Natural killer cell treated with Interleukin-12 subunit alpha and Interleukin-12 subunit beta and Interleukin-15 and Interleukin-18, amount 100 ng/mL, for 72 hours (primary cell): ENCODE measurements at places on chromosomes 3 and 15. TPM values are rescaled to one million over a fixed set of nuclear protein-coding genes. Genes with fewer than 3 reads are reported as not detected.

DNA sequence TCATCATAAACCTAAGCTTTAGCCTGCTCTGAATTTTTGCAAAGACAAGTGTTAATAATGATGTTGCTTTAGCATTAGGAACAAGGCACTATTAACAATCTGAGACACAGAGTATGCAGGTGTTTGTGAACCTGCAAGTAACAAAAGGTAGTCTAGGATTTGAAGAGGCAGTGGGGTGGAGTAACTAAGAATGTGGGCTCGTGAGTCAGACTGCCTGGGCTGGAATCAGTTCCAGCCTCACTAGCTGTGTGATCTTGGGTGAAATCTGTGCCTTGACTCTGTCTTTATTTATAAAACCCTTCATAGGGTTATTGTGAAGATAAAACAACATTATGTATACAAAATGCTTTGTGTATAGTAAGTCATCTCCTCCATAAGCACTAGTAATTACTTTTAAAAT is 610.6 kb upstream of the CFAP20DC start:
- H3K36me3 ChIP-seq, result no peaks in the 10 kb centered on the region
- no peak for DNase-seq
- no peak overlapping the region for H3K27ac ChIP-seq
- no peaks in the 10 kb centered on the region for H3K4me1 ChIP-seq
- H3K27me3 ChIP-seq, result no peaks in the 10 kb centered on the region

DNA sequence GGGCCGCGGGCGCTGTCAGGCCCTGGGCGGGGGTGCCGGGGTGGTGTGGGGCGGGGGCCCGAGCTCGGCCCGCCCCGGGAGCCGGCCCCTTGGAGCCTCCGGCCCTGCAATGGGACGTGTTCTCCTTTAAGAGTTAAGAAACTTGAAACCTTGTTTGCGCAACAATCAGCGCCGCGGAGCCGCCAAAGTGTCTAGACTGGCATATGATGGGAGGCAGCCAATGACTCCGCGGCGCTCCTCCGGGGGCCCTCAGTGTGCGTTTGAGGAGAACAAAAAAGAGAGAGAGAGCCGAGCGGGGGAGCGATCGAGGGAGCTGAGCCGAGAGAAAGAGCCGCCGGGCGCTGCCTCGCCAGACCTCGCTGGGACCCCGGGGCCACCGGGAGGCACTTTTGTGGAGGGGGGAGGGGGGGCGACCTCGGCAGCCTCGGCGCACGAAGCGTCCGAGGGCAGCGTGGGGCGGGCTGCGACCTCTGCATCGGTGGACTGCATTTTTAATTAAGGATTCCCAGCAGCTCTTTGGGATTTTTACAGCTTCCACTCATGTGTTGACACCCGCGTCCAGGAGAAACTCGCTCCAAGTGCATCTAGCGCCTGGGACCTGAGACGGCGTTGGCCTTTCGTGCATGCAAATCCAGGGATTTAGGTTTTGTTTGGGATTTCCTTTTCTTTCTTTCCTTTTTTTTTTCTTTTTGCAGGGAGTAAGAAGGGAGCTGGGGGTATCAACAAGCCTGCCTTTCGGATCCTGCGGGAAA is at the start of gene SMAD6:
Gene SMAD6 (plus strand): TSS at position 202 of the 752 bp plus-strand sequence. CDS start 1,023 bp downstream, outside the sequence.
- no peaks in the 10 kb centered on the region for H3K36me3 ChIP-seq
- peak within 1 kb of the TSS; percentile 94 for H3K4me3 ChIP-seq
- peaks cover 17% of the 10 kb centered on the region for H3K4me1 ChIP-seq
- peak; percentile 92 for DNase-seq

Gene C2CD4B
- not detected for total RNA-seq

DNA sequence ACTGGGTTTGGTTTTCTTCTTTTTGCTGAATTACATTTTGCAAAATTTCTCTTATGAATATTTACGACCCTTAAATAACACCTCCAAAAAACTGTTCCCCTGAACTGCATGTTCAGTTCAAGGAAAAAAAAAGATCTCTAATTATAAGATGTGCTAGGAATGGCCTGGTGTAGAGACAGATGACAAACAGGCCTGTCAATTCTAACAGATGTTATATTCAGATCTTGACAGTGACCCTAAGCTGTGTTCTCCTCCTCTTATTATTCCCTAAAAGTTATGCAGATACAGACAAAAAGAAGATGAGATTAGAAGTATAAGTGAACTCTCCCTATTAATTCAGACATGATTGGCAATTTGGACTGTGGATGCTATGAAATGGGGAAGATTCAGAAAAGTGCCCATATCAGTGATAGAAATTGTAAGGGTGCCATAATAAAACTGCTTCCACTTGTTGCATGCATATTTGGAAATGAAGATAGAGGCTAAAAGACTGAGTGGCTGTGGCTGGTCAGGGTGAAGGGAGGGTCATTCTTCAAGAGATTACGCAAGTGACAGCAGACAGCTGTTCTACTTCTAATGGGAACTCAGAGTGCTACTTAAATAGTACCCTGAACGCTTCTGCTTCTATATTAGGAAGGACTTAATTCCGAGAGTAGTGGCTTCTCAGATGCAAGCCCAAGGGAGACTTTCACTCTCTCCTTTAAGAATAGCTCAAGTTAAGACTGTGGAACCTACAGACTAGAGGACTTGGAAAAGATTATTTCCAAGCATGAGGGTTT is 75.5 kb downstream of the ADAMTS9 start:
- peaks cover 4% of the 10 kb centered on the region for H3K36me3 ChIP-seq
- no peaks in the 10 kb centered on the region for H3K27me3 ChIP-seq
- no peak overlapping the region for H3K4me3 ChIP-seq
- no peaks in the 10 kb centered on the region for H3K4me1 ChIP-seq
- H3K27ac ChIP-seq, result no peak overlapping the region
- DNase-seq, result no peak

DNA sequence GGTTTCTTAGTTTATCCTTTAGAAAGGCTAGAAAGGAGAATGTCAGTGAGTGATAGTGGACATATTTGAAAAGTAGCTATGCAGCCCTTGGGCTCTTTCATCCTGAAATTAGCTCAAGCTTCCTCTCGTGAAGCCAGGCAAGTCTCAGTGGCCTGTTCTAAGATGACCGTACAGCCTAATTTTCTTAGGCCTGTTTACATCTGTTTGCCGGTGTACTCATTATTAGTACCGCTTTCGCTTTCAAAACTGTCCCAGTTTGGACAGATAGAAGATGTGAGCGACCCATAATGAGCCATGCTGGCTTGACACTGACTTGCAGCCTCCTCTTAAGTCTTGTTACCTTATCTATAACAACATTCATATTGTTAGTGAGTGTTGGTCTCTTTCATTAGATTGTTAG is 5.7 kb upstream of the ARL14 start:
- peaks cover 3% of the 10 kb centered on the region for H3K27me3 ChIP-seq
- no peaks in the 10 kb centered on the region for H3K36me3 ChIP-seq
- H3K4me1 ChIP-seq, result peaks cover 4% of the 10 kb centered on the region
- H3K4me3 ChIP-seq, result no peak overlapping the region
- no peak overlapping the region for H3K27ac ChIP-seq
- no peak for DNase-seq

GRCh38 chr15:45549541-45550220 is 27.1 kb upstream of the SLC30A4 start:
- peaks cover 17% of the 10 kb centered on the region for H3K27me3 ChIP-seq
- H3K27ac ChIP-seq, result no peak overlapping the region
- H3K4me1 ChIP-seq, result no peaks in the 10 kb centered on the region
- no peak for DNase-seq

DNA sequence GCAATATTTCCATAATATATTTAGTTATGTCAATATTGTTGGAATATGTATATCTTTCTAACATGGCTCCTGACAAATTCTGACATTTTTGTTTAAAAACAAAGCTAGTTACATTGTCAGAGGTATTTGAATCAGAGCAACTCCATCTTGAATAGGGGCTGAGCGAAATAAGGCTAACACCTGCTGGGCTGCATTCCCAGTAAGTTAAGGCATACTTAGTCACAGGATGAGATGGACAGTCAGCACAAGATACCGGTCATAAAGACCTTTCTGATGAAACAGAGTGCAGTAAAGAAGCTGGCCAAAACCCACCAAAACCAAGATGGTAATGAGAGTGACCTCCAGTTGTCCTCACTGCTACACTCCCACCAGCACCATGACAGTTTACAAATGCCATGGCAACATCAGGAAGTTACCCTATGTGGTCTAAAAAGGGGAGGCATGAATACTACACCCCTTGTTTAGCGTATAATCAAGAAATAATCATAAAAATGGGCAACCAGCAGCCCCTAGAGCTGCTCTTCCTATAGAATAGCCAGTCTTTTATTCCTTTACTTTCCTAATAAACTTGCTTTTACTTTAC is 30.4 kb downstream of the RPL22L1 start:
- no peaks in the 10 kb centered on the region for H3K4me1 ChIP-seq
- peaks cover 25% of the 10 kb centered on the region for H3K27me3 ChIP-seq
- no peak overlapping the region for H3K4me3 ChIP-seq
- DNase-seq, result no peak

- H3K36me3 ChIP-seq, result peaks cover 3% of the 10 kb centered on the region
- H3K27me3 ChIP-seq, result peaks cover 33% of the 10 kb centered on the region
- no peak for DNase-seq
- no peak overlapping the region for H3K4me3 ChIP-seq
- no peaks in the 10 kb centered on the region for H3K4me1 ChIP-seq
- H3K27ac ChIP-seq, result no peak overlapping the region
These were observed 54.2 kb upstream of the PIK3R4 start for GRCh38 chr3:130800829-130801228.

DNA sequence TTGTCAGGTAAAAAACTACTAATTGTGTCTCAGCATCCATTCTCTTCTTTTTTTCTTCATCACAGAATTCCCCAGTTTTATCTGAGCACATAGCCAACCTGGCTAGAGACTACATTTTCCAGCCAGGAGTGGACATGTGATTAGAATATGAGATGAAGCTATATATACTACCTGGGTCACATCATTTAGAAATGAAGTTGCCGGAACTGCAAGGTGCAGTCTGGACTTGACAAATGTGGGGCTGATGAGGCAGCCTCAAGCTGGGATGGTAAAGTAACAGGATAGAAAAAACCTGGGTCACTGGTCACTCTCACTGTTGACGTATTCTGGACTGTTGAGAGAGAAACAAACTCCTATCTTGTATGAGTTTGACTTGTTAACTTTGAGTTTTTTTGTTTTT is 99.6 kb downstream of the STRIT1 start:
- DNase-seq, result no peak
- no peak overlapping the region for H3K4me3 ChIP-seq
- no peaks in the 10 kb centered on the region for H3K27me3 ChIP-seq
- H3K36me3 ChIP-seq, result no peaks in the 10 kb centered on the region

Gene SPATA12
- total RNA-seq, result not detected

DNA sequence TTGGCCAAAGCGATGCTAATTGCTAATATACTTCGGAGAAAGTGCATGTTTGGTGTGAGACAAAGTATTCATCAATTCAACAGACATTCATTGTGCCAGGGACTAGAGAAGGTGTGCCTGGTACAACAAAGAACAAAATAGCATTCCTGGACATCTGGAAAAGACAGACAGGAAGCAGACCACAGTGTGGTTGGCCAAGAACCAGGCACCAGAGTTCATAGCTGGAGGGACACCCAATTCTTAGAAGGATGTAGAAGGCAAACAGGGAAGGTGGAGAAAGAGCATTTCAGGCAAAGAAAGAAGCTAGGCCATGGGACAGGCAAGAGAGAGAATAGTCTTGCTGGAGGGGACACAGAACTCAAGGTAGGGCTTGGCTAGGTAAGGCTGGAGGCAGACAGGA is 105.8 kb upstream of the ETV5 start:
- no peak overlapping the region for H3K27ac ChIP-seq
- peaks cover 26% of the 10 kb centered on the region for H3K4me1 ChIP-seq
- H3K4me3 ChIP-seq, result no peak overlapping the region
- H3K36me3 ChIP-seq, result no peaks in the 10 kb centered on the region

GRCh38 chr3:68256635-68257223 is 602.3 kb upstream of the SUCLG2 start:
- H3K4me1 ChIP-seq, result no peaks in the 10 kb centered on the region
- no peak overlapping the region for H3K4me3 ChIP-seq
- no peak for DNase-seq
- H3K27me3 ChIP-seq, result no peaks in the 10 kb centered on the region

DNA sequence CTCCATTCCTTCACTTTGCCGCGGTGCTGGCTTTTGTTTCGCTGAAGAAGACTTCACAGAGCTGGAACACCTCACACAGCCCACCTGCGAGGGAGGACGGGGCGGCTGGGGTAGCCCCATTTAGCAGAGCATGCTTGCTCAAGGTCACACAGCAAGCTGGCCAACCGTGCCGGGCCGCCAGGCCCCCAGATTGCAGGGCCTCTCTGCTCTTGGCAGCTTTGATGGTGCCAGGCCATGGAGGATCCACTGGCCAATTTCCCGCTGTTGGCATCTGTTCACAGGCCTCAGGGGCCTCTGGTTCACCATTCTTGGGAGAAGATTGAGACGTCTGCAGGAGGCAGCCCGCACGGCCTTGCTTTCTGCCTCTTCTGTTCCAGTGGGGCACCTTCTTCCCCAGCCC is 77.9 kb upstream of the LINGO1 start:
- H3K4me3 ChIP-seq, result no peak overlapping the region
- H3K4me1 ChIP-seq, result no peaks in the 10 kb centered on the region
- peaks cover 27% of the 10 kb centered on the region for H3K27me3 ChIP-seq
- H3K27ac ChIP-seq, result no peak overlapping the region
- no peak for DNase-seq

DNA sequence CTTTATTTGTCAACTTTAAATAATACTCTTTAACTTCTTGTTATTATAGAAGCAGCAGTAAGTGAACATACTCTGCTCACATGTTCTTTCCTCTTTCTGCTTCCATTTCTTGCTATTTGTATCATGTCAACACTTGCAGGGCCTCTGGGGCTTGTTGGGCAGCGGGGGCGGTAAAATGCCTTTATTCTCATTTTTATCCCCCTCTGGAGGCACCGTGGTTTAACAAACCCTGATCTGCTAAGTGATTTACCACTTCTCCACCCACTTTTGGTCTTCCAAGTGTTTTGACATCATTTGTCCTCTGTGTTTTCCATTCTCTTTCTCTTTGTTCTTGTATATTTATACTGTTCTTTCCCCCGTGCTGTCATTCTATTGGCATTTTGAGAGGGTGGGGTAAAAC is 33.9 kb downstream of the SCN10A start:
- H3K4me1 ChIP-seq, result no peaks in the 10 kb centered on the region
- H3K36me3 ChIP-seq, result no peaks in the 10 kb centered on the region
- peaks cover 23% of the 10 kb centered on the region for H3K27me3 ChIP-seq

Gene P3H2
- total RNA-seq, result not detected

- no peaks in the 10 kb centered on the region for H3K4me1 ChIP-seq
- no peak overlapping the region for H3K27ac ChIP-seq
- no peaks in the 10 kb centered on the region for H3K36me3 ChIP-seq
- H3K27me3 ChIP-seq, result peaks cover 6% of the 10 kb centered on the region
- no peak for DNase-seq
- H3K4me3 ChIP-seq, result no peak overlapping the region
These were observed 8.4 kb upstream of the PLA2G4D start for GRCh38 chr15:42102646-42103235.

Gene ASB14
- total RNA-seq, result not detected

GRCh38 chr15:62966294-62967078 is 76.1 kb upstream of the TPM1 start:
- peaks cover 5% of the 10 kb centered on the region for H3K4me1 ChIP-seq
- DNase-seq, result no peak
- H3K27me3 ChIP-seq, result peaks cover 8% of the 10 kb centered on the region
- no peak overlapping the region for H3K4me3 ChIP-seq
- H3K36me3 ChIP-seq, result no peaks in the 10 kb centered on the region

Gene CASR
- not detected for total RNA-seq

GRCh38 chr3:86845726-86846125 is 145.2 kb downstream of the VGLL3 start:
- no peaks in the 10 kb centered on the region for H3K4me1 ChIP-seq
- no peaks in the 10 kb centered on the region for H3K27me3 ChIP-seq
- no peak overlapping the region for H3K4me3 ChIP-seq
- DNase-seq, result no peak
